ENCODE measurements at places on chromosomes 6 and 20. TPM values are rescaled to one million over a fixed set of nuclear protein-coding genes. Genes with fewer than 3 reads are reported as not detected.

The CD24 gene
- 2,327 TPM for total RNA-seq

The VGLL2 gene
- total RNA-seq, result 0.13 TPM

The BPIFA1 gene
- total RNA-seq, result not detected

The GDAP1L1 gene
- 8.5 TPM for total RNA-seq

The NFATC2 gene
- total RNA-seq, result 0.91 TPM

The BPIFB4 gene
- total RNA-seq, result not detected

The GINS1 gene
- total RNA-seq, result 68.4 TPM

The ATAT1 gene
- total RNA-seq, result 15.9 TPM

The GSTA1 gene
- not detected for total RNA-seq

The TSPO2 gene
- total RNA-seq, result not detected

The COL21A1 gene
- 3.1 TPM for total RNA-seq

The DDR1 gene
- total RNA-seq, result 181 TPM

The DZANK1 gene
- total RNA-seq, result 9.9 TPM

The NHSL1 gene
- 32.4 TPM for total RNA-seq

The RAD21L1 gene
- 0.48 TPM for total RNA-seq

GRCh38 chr6:169589293-169589692 lies 112.5 kb downstream of the WDR27 start:
- no peak for DNase-seq

DNA sequence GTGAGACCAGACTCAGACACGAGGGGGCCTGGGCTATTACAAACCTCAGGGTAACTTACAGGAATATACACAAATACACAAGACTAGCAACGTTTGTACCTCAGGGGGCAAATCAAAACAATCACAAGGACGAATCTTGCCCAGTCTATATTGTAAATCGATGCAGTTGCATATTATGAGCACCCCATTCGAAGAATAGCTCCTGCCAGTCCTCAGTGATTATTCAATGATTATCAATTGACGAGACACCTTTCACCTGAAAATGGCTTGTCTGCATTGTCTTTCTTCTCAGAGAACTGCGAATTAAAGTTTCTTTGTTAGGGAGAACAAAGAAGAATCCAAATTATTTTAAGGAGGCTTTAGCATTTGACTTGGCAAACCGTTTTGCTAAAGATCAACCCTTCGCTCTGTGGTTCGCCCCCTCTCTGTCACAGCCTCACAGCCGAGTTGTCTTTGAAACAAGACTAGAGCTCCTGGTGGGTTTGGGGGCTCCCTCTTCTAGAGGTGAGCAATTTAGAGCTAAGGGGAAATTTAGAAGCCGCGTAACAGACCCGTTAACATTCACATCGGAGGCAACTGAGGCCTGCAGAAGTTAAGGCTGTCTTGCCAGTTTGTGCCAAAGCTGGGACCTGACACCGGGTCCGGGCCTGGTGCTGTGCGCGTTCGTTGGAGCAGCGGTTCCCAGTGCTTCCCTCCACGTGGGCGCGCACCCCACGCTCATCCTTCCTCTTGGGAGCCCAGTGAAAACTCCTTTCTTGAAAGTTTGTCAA lies 24.9 kb upstream of the MAP3K7 start:
- peak; percentile 49 for DNase-seq

GRCh38 chr6:53799340-53799739 lies 4.5 kb downstream of the LRRC1 start:
- no peak for DNase-seq

- DNase-seq, result no peak
These were observed 16.7 kb downstream of the LEMD2 start for GRCh38 chr6:33772082-33772830.

DNA sequence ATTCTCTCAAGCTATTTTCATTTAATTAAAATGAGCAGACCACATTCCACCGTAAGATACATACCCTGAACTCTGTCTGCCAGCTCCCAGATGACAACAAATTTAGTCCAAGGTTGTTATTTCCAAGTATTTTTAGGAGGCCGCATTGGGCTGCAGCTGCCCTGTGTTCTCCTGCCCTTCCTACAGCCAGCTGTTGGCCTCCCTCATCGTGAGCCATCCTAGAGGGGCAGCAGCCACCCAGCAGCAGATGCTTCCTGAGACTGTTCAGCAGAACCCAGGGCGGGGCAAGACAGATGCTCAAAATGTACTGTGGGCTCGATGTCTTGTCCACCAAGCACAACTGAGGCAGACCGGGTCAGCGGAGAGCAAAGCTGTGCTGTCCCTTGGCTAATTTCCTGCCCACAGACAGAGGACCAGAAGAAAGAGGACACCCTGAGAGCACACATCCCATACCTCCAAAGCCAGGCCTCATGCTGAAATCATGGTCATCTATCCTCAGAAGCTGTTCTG lies 16.4 kb downstream of the GABRR1 start:
- no peak for DNase-seq

- no peak for DNase-seq
These were observed 198.4 kb downstream of the SYNDIG1 start for GRCh38 chr20:24667689-24668383.

GRCh38 chr20:12383821-12384220 lies 466.1 kb downstream of the BTBD3 start:
- no peak for DNase-seq

DNA sequence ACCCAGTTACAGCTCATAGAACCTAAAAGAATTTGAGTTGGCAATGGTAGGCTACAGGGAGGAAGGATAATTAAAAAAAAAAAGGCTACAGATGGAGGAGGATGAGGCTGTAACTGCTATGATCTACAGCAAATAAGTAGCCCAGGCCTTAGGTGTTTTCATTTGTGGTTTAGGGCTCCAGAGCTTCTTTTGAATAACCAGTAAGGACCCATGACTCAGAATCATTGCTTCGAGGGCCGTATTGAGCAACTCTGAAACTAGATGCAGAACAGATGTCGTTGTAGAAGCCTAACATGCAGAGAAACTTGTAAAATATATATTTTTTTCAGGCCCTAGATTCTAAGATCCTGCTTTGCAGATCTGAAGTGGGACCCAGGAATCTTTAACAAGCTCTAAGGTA lies 19.0 kb upstream of the ASIP start:
- DNase-seq, result no peak

DNA sequence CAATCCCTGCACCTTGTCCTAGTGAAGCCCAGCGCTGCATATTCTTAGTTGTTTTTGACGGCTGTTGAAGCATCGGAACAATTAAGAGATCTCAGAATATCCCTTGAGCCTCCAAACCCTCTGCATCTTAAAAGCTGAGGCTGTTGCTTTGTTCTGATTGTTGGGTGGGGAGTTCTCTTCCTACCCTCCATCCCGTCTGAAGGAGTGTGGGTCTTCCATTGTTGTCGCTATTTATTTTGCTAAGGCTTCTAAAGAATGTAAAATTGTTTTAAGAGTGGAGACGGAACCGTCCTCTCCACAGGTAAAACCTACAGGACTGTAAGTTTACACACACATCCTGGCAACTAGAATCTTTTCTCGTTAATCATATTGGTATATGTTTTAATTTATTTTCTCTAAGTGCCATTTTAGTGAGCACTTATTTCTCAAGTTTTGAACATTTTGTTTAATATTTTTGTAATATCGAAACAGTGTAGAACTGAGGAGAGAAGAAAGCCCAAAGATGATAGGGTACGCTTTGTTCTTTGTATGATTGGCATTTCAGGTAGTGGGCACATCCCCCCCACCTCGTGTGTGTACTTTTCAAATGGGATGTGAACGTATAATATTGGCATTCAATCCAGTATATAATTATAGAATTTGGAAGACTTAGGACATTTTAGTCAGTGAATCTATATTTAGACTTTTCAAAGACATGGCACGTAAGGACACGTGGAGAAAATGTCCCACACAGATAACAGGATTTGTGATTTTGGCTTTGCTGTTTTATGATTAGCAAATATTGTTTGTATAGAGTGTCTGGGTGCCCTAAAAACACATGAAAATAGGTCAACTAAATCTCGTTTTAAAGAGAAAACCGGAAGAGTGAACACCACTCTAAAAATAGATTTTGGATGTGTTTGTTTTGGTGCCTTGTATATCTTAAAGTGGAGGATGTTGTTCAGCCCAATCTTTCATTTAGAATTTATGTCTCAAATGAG lies 1.3 kb downstream of the RNF146 start:
- no peak for DNase-seq

DNA sequence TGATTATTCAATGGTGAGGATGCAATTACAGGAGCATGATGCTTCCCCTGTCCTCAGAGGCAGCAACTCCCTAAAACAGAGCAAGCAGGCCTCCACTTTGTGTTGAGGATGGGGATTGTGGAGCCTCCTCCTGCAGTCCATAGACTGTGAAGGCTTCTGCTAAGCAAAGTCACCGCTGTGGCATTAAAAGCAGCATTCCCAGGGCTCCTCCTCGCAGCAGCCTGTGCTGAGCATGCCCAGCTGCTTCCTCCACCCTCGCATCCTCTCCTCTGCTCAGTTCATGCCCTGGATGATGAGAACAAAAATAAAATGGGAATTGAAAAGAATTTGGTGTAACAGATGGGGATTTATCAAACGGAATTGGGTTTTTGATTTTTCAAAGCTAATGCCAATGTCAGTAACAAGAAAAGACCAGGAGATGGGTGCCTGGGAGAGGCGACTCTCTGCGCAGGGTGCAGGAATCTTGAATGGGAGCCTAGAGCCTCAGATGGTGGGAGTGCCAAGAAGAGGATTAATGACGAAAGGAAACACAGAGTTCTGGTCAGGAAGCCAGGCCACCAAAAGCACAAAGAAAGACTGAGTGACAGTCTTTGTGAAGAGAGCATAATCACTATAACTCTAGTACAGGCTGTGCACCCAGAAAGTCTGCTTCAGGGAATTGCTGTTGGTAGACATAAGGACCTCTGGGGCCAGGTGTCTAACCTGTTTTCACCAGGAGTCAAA lies 347.6 kb downstream of the TPBG start:
- DNase-seq, result no peak

GRCh38 chr6:85405175-85405852 lies 44.6 kb upstream of the NT5E start:
- DNase-seq, result no peak

DNA sequence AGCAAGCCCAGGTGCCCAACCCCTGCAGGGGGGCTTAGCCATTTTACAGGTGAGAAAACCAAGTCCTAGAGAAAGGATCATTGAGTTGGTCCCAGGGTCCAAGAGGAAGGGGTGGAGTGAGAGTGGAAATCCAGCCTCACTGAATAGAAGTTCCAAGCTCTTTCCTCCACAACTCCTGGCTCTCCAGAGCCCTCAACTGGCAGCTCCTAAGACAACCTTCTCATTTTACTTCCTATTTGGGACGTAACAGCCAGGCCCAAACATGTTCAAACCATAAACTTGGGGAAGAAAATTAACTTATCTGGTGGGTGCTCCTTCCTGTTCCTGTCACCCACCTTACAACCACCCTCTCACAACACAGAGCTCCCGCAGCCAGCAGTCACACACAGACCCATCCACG lies 57.9 kb downstream of the PRND start:
- DNase-seq, result no peak

- peak; percentile 75 for DNase-seq
These were observed 54.4 kb downstream of the BMP7 start for GRCh38 chr20:57211908-57212533.

- DNase-seq, result no peak
These were observed 198.6 kb upstream of the UST start for GRCh38 chr6:148548065-148548748.

DNA sequence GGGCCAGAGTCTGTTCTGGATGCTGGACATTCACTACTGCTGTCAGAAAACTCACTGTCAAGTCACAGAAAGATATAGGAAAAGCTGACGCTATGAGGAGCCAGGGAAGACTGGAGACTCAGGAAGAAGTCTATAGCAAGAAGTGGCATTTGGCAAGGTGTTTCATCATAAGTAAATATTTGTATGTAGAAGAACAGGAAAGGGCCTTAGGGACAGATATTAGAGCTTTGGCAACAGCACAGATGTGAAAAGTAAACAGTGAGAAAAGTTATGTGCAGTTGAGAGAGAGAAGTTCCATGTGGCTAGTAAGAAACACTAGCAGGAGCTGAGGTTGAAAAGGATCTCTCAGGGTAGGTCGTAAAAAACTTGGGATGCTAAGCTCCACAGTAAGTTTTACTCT lies 868.9 kb downstream of the PHF3 start:
- DNase-seq, result no peak

- DNase-seq, result no peak
These were observed 72.4 kb upstream of the TBC1D7 start for GRCh38 chr6:13400772-13401171.

GRCh38 chr6:1380625-1381427 lies 8.6 kb upstream of the FOXF2 start:
- no peak for DNase-seq

- no peak for DNase-seq
These were observed 56.7 kb downstream of the ATXN1 start for GRCh38 chr6:16704401-16705045.

GRCh38 chr6:137119196-137120104 lies 54.0 kb downstream of the IL22RA2 start:
- no peak for DNase-seq

DNA sequence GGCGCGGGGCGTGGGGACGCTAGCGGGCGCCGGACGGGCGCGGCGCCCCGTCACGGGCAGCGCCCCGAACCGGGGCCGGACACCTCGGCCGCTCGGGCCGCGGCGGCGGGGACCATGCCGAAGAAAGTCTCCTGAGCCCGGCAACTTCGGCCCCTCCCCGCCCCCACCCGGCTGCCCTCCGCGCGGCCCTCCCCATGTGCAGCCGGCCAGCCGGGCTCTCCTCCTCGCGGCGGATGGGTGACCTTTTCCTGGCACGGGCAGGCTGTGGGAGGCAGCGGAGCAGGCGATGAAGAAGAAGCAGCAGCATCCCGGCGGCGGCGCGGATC lies 278 bp downstream of the UST start:
- DNase-seq, result no peak

- no peak for DNase-seq
These were observed 81.5 kb downstream of the KIF13A start for GRCh38 chr6:17905611-17906592.

Data from H1 (cell line).